ENCODE measurements at places on chromosomes 1 and 21. TPM values are rescaled to one million over a fixed set of nuclear protein-coding genes. Genes with fewer than 3 reads are reported as not detected.

Gene C8B
- total RNA-seq: not detected

GRCh38 chr1:108703939-108704338 lies 8.8 kb upstream of the FNDC7 start:
- no peak for DNase-seq
- peaks cover 29% of the 10 kb centered on the region for H3K4me1 ChIP-seq
- H3K27me3 ChIP-seq: no peaks in the 10 kb centered on the region
- peaks cover 21% of the 10 kb centered on the region for H3K36me3 ChIP-seq
- peak overlapping the region; percentile 32 for H3K27ac ChIP-seq
- no peak overlapping the region for H3K4me3 ChIP-seq

DNA sequence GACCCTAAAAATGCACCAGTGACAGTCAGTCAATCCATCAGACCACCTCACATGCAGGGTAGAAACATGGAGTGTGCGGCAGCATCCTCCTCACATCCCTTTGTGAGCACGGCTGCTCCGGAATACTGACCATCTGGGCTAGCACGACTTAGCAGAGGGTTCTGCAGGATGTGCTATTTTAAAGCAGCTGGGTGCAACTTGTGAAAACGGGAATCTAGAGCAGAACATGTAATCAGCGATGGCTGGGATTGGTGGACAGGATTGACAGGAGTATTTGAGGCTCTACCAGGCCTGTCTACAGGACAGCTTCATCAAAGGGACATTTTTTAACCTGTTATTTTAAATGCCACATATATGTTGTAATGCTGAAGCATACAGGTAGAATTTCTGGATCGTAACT lies 16.8 kb upstream of the PLEKHM2 start:
- peaks cover 11% of the 10 kb centered on the region for H3K36me3 ChIP-seq
- H3K4me3 ChIP-seq: no peak overlapping the region

- no peak overlapping the region for H3K27ac ChIP-seq
- no peaks in the 10 kb centered on the region for H3K36me3 ChIP-seq
- H3K4me3 ChIP-seq: no peak overlapping the region
- peaks cover 13% of the 10 kb centered on the region for H3K4me1 ChIP-seq
These were observed 1412.1 kb downstream of the PLA2G4A start for GRCh38 chr1:188240772-188241406.

- H3K36me3 ChIP-seq: no peaks in the 10 kb centered on the region
- H3K27ac ChIP-seq: no peak overlapping the region
- peaks cover 17% of the 10 kb centered on the region for H3K4me1 ChIP-seq
These were observed 30.0 kb downstream of the PRKACB start for GRCh38 chr1:84174051-84174556.

DNA sequence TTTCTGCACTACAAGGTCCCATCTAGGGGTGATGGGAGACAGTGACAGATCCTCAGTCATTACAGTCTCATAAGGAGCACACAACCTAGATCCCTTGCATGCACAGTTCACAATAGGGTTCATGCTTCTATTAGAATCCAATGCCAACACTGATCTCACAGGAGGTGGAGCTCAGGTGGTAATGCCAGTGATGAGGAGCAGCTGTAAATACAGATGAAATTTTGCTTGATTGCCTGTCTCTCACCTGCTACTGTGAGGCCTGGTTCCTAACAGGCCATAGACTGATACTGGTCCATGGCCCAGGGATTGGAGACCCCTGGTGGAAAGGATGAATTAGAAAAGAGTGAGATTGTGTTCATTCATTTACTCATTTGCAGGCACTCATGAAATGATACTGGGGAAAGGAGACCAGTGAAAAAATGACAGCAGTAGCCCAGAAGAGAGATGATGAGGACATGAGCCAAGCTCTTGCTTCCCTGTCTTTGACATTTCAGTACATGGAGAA lies 251.6 kb upstream of the DUSP10 start:
- H3K36me3 ChIP-seq: no peaks in the 10 kb centered on the region
- H3K4me3 ChIP-seq: no peak overlapping the region
- no peak for DNase-seq
- H3K27me3 ChIP-seq: peaks cover 2% of the 10 kb centered on the region
- no peak overlapping the region for H3K27ac ChIP-seq

Gene ZP4
- total RNA-seq: not detected

Gene OR10J1
- not detected for total RNA-seq

Gene TMEM82
- total RNA-seq: not detected

Gene MMEL1
- total RNA-seq: not detected

DNA sequence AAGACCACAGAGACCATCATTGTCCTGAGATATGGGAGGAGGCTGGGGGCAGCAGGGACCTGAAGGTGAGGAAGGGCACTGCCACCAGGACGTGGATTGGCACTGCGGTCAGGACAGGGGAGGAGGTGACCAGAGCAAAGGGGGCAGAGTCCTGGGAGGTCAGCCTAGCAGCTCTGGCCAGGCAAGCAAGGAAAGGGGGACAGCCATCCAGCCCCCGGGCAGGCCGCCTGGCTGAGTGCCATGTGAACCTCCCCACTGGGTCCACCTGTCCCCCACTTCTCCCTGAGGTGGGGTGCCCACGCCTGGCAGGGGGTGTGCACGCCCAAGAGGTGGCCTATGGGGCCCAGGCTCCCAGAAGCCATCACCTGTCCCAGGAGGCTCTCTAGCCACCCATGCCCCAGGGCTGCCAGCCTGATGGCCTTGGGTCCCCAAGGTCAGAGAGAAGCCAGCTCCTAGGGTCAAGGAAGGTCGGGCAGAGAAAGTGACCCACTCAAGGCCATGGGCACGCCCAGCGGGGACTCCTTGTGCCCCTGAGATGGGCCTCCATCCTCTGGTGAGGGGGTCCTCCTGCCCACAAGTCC lies 17.6 kb upstream of the PTTG1IP start:
- H3K36me3 ChIP-seq: no peaks in the 10 kb centered on the region
- H3K27ac ChIP-seq: no peak overlapping the region
- no peaks in the 10 kb centered on the region for H3K4me1 ChIP-seq
- DNase-seq: no peak
- no peak overlapping the region for H3K4me3 ChIP-seq

DNA sequence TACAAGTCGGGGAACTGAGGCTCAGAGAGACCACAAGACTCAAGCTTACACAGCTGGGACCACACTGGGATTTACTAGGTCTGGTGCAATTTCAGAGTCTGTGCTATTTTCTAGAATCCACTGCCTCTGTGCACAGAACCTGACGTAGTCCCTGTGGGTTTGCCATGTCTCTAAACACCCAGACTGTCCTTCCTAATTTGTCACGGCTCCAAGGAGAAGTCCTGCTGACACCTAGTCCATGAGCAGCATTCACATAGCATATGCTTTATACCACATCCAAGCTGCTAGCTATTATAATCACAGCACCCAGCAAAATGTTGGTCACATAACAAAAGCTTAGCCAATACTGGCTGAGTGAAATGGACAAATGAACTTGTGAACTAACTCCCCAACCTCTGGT lies 79.0 kb upstream of the HMGB4 start:
- no peaks in the 10 kb centered on the region for H3K36me3 ChIP-seq
- DNase-seq: peak; percentile 17
- H3K4me1 ChIP-seq: no peaks in the 10 kb centered on the region
- no peak overlapping the region for H3K4me3 ChIP-seq
- no peaks in the 10 kb centered on the region for H3K27me3 ChIP-seq
- no peak overlapping the region for H3K27ac ChIP-seq

DNA sequence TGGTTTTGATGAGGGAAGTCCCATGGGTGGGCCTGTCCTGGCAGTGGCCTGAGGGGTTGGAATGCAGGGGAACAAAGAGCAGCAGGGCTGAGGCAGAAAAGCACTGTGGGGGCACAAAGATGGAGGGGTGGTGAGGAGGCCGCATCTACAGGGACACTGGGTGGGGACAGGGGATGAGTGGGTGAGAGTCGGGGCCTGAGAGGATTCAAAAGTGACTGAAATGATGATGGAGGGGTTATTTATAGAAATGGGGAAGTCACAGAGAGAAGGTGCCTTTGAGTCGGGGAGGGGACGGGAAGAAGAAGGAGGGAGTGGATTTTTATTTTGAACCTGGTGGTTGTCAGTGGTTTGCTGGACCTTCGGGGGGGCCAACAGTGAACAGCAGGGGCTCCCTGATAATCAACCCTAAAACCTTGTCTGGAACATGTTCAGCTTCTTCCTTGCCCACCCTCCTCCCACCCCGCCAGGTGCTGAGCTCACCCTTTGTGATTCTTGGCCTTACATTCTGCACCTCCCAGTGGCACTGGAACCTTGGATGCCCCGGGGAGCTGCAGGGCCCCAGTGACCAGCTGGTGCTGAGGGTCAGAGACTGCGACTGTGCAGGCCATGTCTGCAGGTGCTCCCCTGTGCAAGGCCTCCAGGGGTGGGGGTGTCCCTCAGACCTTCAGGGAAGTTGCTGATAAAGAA lies 42.9 kb downstream of the IER5 start:
- no peak for DNase-seq
- H3K27me3 ChIP-seq: no peaks in the 10 kb centered on the region
- peaks cover 75% of the 10 kb centered on the region for H3K4me1 ChIP-seq
- H3K27ac ChIP-seq: peak overlapping the region; percentile 19

GRCh38 chr1:197393105-197393504 lies 125.1 kb downstream of the CRB1 start:
- H3K27ac ChIP-seq: no peak overlapping the region
- no peak overlapping the region for H3K4me3 ChIP-seq
- DNase-seq: no peak
- H3K27me3 ChIP-seq: peaks cover 21% of the 10 kb centered on the region
- H3K4me1 ChIP-seq: peaks cover 21% of the 10 kb centered on the region

Gene KRTAP22-1
- total RNA-seq: not detected

DNA sequence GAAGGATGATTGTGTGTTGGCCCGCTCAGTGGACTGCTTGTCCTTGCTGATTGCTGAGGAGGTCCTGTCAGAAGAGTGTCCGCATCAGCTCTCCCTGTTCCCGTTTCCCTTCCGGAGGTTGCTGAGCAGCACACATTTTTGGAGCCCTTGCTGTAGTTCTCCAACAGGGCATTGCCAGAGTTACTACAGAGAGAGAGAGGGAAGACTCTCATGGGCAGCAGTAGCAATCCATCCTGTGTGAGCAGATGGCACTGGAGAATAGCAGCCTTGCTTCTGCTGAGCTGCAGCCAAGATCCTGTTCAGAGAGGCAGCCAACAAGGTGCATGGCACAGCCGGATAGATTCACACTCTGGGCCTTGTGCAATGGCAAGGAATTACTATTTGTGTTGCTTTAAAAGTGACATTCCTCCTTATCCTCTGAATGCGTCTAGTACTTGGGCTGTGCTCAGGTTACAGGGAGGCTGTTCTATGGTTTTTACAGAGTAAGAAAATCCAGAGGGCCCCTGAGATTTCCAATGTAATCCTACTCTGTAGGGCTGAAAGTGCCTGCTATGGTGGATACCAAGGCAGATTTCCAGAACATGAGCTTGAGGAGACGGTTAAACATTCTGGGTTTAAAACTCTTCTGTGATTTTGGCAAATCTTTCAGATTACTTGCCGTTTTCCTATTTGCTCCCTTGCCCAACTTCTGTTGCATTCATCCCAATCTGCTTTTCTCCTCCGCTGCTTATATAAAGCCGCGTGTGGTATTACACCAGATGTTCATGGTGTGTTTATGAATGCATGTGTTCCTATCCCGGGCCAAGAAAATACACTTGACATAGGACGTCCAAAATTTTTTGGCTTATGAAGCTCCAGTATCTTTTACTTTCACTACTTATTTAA lies 27.4 kb downstream of the AK4 start:
- no peak overlapping the region for H3K27ac ChIP-seq
- H3K4me1 ChIP-seq: peaks cover 41% of the 10 kb centered on the region
- H3K36me3 ChIP-seq: no peaks in the 10 kb centered on the region

DNA sequence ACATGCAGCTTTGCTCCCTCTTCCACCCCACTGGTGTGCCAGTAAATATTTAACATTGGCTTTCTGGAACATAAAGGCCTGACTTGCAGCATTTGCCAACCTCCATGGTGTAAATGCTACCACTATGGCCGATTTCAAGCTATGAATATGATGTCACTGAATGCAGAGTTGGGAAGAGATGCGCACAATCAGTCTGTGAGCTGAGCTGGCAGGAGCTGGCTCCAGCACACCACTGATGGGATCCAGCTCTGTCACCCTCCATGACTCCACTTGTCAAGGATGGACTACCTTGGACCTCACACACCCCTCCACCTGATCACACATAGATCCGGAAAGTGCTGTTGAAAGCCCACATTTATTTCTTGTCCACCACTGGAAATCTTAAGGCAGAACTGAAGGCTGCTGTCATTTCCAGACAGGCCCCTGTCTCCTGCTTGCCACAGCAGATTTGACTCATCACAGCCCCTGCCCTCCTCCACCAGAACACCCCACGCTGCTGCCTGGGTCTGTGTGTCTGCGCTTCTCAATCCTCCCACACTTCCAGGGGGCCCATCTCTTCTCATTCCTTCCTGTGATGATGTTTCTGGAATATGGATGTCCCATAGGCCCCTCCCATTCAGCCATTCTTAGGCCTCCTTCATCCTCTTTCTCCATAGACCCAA lies 82.2 kb upstream of the BCAR3 start:
- no peak for DNase-seq
- H3K4me3 ChIP-seq: no peak overlapping the region
- no peaks in the 10 kb centered on the region for H3K36me3 ChIP-seq
- no peak overlapping the region for H3K27ac ChIP-seq
- H3K27me3 ChIP-seq: no peaks in the 10 kb centered on the region

DNA sequence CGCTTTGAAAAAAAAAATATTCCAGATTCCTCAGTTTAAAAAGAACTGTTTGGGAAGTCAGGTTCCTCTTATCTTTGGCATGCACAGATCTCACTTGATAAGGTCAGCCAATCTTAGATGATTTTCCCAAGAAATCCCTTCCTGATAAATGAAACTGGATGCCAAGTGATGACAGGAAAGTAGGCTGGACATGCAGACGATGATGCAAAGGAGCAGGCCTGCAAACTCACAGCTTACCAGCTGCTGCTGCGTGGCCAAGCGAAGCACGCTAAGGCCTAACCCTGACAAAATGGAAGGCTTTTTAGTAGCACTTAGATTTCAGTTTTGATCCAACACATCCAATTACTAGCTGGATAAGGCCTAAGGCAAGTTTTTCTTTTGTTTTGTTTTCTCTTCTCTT lies 10.1 kb downstream of the TADA1 start:
- H3K27ac ChIP-seq: no peak overlapping the region
- H3K36me3 ChIP-seq: peaks cover 36% of the 10 kb centered on the region
- H3K4me1 ChIP-seq: peaks cover 18% of the 10 kb centered on the region
- no peaks in the 10 kb centered on the region for H3K27me3 ChIP-seq
- H3K4me3 ChIP-seq: no peak overlapping the region

DNA sequence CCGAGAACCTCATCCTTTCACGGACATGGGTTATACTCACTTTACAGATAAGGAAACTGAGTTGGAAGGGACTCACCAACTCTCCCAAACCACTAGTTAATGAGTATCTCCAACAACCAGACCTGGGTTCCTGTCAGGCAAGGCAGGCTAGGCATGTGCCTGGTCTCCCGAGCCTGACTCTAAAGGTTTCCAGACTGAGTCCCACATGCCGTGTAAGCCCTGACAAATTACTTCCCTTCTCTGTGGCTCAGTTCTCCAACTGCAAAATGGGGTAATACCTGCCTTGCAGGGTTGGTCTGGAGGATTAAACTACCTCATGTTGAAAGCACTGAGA lies 34.3 kb downstream of the SSBP3 start:
- no peak overlapping the region for H3K27ac ChIP-seq
- no peak overlapping the region for H3K4me3 ChIP-seq
- H3K27me3 ChIP-seq: no peaks in the 10 kb centered on the region
- H3K36me3 ChIP-seq: peaks cover 7% of the 10 kb centered on the region
- no peak for DNase-seq

GRCh38 chr1:212364985-212365384 lies 49.7 kb downstream of the PACC1 start:
- no peaks in the 10 kb centered on the region for H3K4me1 ChIP-seq
- no peaks in the 10 kb centered on the region for H3K27me3 ChIP-seq

- H3K4me3 ChIP-seq: no peak overlapping the region
- H3K36me3 ChIP-seq: no peaks in the 10 kb centered on the region
- H3K27ac ChIP-seq: no peak overlapping the region
- DNase-seq: no peak
- peaks cover 48% of the 10 kb centered on the region for H3K27me3 ChIP-seq
These were observed 23.5 kb upstream of the C1QA start for GRCh38 chr1:22612671-22613571.

Gene SH3D21
- total RNA-seq: 5.1 TPM

Measured in osteocyte (in vitro differentiated cells).